G401 (cell line): ENCODE measurements at places on chromosomes 3 and 15. TPM values are rescaled to one million over a fixed set of nuclear protein-coding genes. Genes with fewer than 3 reads are reported as not detected.

DNA sequence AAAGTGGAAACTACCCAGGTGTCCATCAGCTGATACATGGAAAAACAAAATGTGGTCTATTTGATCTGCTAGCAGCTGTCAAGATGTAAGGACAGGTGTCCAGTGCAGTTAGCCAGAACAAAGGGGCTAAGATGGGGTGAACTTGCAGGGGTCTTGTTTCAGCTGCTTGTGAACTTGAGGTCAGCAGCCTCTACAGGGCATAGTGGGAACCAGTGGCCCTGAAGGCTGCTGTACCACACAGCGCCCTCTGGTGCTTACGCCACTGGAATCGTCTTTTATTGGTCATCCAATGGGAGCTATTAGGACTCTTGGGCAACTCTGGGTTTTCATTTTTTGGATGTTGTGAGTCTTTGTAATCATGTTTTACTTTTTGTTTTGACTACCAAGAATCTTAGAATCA is 62.2 kb upstream of the CTSH start:
- DNase-seq, result peak; percentile 17

GRCh38 chr3:86995537-86995936 is 4.6 kb upstream of the VGLL3 start:
- DNase-seq, result no peak

DNA sequence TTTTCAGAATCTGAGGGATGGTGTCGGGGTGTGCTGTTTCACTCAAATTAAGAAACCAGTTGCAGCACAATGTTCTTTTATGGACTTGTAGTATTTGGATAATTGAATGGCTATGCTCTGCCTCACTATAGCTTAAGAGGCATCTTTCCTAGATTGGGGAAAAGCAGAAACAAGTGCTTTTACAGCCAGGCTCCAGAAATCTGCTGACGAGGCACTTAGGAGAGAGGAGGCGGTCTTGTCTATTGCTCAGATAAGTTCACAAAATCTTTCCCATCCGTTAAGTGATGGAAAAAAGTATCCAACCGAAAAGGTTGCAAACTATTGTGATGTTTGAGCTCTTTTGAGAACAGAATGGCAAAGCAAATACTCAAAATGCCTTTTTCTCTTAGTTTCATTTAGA is 336.1 kb upstream of the RARB start:
- DNase-seq, result no peak

Gene GPR15
- not detected in 2 replicates for total RNA-seq

Gene FEZF2
- total RNA-seq, result not detected in 2 replicates

GRCh38 chr3:42192334-42193200 is 73.4 kb downstream of the CCK start:
- peak; percentile 51 for DNase-seq

DNA sequence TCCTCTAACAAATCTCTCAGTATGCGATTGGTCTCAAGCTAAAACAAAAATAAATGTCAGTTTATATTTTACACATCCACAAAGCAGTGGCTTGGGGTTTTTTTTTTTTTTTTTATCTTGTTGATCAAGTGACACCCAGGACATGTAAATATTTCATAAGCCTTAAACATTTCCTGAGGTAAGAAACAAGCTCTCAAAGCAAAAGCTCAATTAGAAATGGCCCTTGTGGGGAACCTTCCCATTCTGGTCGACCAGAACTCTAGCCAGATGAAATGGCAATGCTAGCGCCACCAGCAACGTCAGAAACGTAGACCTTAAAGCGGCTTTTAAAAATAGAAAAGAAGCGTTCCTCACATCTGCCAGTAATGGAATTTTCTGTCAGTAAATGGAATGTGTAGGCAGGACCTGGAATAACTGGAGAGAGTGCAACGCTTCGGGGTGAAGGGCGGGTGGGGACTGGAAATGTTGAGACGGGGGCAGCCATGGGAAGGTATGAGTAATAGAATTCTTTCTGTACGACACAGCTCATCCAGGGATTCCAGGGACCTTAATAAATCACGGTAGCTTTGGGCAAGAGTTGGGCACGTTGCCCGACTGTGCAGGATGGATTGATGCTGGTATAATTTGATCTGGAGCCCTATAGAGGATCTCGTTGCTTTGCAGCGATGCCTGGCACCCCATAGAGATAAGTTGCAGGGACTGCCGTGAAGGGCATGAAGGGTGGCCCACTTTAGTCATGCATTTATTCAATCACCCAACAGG is 44.4 kb downstream of the BTD start:
- DNase-seq, result no peak

Gene CLDN18
- total RNA-seq, result not detected in 2 replicates

DNA sequence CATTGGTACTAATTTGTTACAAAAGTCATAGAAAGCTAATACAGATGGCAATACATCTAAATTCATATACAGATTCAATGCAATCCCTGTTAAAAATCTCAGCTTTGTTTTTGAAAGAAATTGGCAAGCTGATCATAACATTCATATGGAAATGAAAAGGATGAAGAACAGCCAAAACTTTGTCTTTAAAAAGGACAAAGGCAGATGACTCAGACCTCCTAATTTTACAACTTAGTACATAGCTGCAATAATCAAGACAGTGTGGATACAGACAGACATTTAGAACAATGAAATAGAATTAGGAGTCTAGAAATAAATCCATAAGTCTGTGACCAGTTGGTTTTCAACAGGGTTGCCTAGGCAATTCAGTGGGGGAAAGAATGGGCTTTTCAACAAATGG is 63.3 kb downstream of the AQP9 start:
- DNase-seq, result no peak

DNA sequence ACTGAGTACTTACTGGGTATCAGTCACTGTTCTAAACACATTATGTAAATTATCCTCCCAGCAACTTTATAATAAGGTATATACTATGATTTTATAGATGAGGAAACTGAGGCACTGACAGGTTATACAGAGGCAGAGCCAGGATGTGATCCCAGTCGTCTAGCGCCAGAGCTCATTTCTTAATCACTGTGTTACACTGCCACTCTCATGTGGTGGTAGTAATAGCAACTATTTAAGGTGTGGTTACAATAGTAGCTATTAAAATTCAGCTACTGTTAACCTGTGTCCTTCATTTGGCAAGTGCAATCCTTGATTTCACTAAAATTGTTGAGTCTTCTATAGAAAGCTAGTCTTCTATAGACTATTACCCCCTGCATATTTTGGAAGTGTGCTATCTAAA is 43.1 kb upstream of the TRPC1 start:
- no peak for DNase-seq

Gene MRPL46
- 54.4 and 61.8 TPM in 2 replicates for total RNA-seq

- DNase-seq, result no peak
These were observed 872.3 kb downstream of the ROBO1 start for GRCh38 chr3:78895528-78895927.

Gene SNTN
- not detected in 2 replicates for total RNA-seq

GRCh38 chr3:195185583-195185982 is 85.4 kb downstream of the XXYLT1 start:
- no peak for DNase-seq

DNA sequence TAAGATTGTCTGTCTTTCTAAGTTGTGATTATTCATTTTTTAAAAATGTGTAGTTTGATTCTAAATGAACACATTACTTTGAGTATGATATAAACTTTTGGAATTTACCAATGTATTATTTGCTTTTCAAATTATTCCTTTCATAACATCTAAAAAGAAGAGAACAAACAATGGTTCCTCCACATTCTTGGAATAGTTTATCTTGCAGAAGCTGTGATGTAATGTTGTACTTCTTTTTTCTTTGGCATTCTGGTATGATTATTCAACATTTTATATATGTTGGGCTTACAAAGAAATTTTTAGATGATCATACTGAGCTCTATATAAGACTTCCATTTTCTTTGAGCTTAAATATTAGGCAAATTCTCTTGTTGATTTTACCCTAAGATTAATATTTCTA is 419.2 kb downstream of the DIPK2A start:
- no peak for DNase-seq

- no peak for DNase-seq
These were observed 111.0 kb upstream of the TRPM1 start for GRCh38 chr15:31212326-31213080.

- no peak for DNase-seq
These were observed 130.3 kb downstream of the LIPC start for GRCh38 chr15:58562135-58562534.

DNA sequence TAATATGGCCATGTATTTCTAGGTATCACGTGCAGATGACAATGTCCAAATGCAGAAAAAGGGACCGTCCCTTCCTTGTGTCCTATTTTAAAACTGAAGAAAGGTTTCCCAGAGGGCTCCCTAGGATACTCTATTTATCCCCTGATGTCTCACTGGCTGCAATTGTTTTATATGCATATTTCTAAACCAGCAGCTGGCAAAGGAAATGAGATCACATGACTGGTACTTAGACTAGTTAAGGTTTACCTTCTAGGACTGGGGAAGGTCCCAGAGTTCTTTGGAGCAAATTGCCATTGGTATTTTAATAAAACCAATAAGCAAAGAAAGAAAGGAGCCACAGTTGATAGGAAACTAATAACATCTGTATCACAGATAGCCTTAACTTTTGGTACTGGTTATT is 29.5 kb downstream of the GTF2E1 start:
- no peak for DNase-seq

- peak; percentile 96 for DNase-seq
These were observed 80.3 kb downstream of the TMEM266 start for GRCh38 chr15:76140074-76140464.

DNA sequence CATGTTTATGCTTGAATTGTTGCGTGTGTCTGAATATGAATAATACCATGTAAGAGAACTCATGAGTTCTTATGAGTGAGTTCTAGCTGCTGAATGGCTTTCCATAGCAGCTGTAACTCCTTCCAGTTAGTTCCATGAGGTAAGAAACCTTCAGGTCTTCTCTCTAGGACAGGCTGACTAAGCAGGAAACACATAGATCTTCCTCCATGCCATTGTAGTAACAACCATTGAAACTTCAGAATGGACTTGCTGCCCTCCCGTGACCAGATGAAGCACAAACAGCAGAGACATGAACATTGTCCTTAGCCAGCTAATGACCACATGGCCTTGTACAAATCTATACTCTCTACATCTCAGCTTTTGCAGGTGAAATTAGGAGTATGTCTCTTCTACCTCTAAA is 200.0 kb downstream of the ZNF385D start:
- DNase-seq, result no peak
